Tibial nerve (tissue), 4 donors: ENCODE measurements at places on chromosomes 5 and 9. TPM values are rescaled to one million over a fixed set of nuclear protein-coding genes. Genes with fewer than 3 reads are reported as not detected.

Gene ECPAS
- total RNA-seq = 87.9 TPM

- no peaks in the 10 kb centered on the region for H3K27me3 ChIP-seq
- no peaks in the 10 kb centered on the region for H3K36me3 ChIP-seq
- no peak overlapping the region for H3K27ac ChIP-seq
- no peak overlapping the region for H3K4me3 ChIP-seq
- H3K4me1 ChIP-seq = peaks cover 49% of the 10 kb centered on the region
Measured at GRCh38 chr5:73668017-73668416, 42.0 kb downstream of the ARHGEF28 start.

GRCh38 chr5:143130613-143131305 lies 272.7 kb downstream of the NR3C1 start:
- DNase-seq = no peak
- no peaks in the 10 kb centered on the region for H3K27me3 ChIP-seq
- no peak overlapping the region for H3K4me3 ChIP-seq
- no peak overlapping the region for H3K27ac ChIP-seq

GRCh38 chr5:151065609-151066008 lies 15.2 kb downstream of the TNIP1 start:
- no peak overlapping the region for H3K27ac ChIP-seq
- no peak overlapping the region for H3K4me3 ChIP-seq
- peaks cover 3% of the 10 kb centered on the region for H3K36me3 ChIP-seq
- no peaks in the 10 kb centered on the region for H3K27me3 ChIP-seq
- no peak for DNase-seq
